ENCODE measurements at places on chromosomes 6 and 20.
A peak's percentile ranks its signal among the peaks of the same experiment; 100 is the strongest.

DNA sequence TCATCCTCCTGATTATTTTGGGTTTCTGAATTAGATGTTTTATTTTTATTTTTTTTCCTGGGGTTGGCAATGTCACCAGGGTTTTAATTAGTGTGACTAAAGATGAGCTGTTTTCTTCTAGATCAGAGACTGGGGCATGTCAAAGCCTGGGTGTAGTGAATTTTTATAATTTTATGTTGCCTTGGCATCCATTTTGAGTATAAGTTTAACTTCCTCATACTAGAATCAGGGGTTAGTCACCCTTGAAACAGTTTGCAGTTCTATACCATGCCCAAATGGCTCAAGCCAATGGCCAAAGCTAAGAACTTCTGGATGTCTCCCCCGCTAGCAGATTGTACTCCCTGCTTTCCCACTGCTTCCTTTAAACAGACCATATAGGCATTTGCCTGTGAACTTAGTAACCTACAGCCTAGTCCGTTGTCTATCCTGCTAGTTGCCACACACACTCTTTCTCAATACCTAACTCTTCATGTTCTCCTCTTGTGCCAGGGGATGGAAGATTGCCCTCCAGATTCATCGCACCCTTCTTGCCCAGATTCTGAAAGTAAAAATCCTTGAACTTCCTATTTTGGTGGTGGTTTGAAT, 54.5 kb downstream of the KIAA0408 start:
- DNase-seq: peak; percentile 14

DNA sequence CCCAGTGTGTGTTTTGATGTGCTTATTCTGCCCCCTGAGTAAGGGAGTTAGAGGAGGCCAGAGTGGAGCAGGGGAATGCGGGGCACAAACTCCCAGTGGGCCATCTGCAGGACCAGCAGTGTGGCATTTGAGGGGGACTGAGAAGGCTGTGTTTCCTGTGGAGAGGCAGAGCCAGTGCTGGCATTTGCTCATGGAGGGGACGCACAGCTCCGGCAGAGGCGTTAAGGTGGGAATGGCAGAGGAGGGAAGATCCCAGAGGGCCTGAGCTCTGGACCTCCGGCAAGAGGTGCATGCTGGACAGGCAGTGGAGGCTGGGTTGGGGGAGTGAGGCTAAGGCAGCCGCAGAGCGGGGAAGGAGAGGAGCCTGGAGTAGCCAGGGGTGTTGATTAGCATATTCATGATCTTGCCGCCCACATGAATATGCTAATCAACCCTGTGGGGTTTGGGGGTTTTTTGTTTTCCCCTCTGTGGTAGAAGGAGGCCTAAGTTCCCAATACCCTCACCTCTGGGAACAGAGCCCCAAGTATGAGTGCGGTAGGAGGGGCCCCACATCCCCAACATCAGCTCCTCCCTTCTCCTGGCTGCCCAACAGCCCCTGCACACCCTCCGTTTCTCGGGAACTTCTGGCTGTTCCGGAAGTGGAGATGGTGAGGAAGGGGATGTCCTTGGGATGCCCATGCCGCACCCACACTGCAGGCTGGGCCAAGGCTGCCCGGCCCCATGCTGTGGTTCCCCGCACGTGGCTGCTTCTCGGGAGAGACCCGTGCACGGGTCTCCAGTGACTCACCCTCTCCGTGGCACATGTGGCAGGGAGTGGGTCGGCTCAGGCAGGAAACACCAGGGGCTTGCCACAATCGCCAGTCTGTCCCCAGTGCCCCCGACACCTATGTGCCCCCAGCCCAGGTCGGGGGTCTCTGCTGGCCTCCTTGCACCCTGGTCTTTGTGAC, 33.8 kb downstream of the DLGAP4 start:
- DNase-seq: no peak

- no peak for DNase-seq
Measured at GRCh38 chr6:132465530-132466485, 47.1 kb downstream of the STX7 start.

DNA sequence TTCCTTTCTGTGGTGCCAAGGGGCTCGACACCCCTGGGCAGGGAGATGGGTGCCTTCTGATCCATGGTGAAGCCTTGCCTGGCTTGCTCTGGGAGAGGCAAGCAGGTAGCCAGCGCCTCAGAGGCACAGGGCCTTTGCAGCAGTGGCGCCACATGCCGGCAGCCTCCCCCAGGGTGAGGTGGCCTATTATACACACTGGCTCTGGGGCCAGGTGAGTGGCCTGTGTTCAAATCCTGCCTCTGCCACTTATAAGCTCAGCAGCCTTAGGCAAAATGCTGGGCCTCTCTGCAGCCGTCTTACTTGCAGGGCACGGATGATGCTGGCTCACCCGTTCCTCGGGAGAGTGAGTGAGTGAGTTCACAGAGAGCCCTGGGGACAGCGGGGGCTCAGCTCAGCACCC, 176.9 kb downstream of the TFAP2C start:
- DNase-seq: no peak

DNA sequence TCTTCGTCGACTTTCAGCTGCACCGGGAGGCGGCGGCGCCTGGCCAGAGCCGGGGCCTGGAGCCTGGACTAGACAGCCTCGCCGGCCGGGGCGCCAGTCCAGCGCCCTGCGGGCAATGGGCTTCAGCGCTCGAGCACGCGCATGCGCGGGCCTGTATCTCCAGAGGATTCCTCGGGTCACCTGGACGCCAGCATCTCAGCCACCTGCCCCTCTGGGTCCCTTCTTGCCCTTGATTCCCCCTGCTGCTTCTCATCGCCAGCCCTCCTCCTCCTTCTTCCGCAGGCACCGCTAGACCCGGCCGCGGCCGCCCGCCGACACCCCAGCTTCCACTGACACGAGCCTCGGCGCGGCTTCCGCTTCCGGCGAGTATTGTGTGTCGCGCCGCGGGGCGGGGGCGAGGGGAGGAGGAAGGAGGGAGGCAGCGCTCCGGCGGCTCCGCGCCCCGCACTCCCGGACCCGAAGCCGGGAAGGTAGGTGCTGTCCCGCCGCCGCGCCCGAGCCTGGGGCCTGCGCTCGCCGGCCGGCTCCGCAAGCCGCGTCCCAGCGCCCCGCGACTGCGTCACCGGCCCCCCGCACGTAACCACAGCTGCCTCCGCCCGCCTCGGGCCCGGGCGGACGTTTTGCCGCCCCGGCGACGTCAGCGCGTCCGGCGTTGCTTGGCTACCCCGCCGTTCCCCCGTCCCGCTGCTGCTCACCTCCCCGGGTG, at the start of gene TRIM39:
Gene TRIM39, plus strand, starts transcription at position 402 of the 706 bp plus-strand sequence. CDS start 2,391 bp downstream, outside the sequence.
- peak; percentile 61 for DNase-seq

- DNase-seq: no peak
Measured at GRCh38 chr20:32320305-32320704, 37.8 kb upstream of the ASXL1 start.

- no peak for DNase-seq
Measured at GRCh38 chr6:115634131-115634530, 426.6 kb downstream of the FRK start.

GRCh38 chr6:74357321-74357720, 661.3 kb downstream of the CD109 start:
- no peak for DNase-seq

GRCh38 chr6:8059129-8059528, 5.1 kb downstream of the BLOC1S5 start:
- DNase-seq: peak; percentile 25

- no peak for DNase-seq
Measured at GRCh38 chr6:130962966-130963365, 100.1 kb downstream of the EPB41L2 start.

GRCh38 chr6:19866985-19867627, 29.9 kb downstream of the ID4 start:
- DNase-seq: no peak

GRCh38 chr20:2398449-2398848, 17.7 kb downstream of the TGM6 start:
- no peak for DNase-seq

DNA sequence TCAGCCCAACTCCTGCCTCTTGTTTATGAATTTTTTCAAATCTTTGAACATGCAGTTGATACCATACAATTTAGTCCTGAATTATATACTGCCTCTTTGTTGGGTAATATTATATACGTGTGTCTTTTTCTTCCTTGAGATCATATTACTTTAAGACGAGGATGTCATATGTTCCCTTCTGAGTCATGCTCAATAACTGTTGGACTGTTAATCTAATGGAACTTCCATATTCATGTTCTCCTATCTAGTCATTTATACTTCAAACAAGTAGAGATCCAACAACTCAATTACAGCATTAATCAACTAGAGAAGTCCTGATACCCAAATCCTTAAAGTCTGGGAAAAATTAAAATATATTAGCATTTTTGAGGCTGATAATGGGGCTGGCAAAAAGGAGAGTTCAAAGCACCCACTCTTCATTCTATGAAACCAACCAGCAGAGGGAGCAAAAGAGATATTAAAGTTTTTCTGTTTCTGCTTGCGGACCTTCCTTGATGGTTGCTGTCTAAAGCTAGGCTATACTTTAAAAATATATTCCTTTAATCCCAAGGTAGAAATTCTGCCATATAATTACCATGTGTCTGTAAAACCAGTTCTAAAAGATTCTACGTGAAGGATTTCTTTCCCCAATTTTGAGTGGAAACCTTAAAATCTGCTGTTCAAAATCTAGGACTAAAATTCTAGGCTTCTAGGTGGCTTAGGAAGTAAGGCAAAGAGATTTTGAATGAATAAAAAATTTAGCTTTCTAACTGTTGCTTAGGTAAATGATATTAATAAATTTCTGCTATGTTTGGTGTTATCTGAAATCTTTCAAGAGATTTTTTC, 498.9 kb downstream of the BCKDHB start:
- peak; percentile 54 for DNase-seq

- DNase-seq: no peak
Measured at GRCh38 chr6:57195457-57195856, 23.3 kb downstream of the BAG2 start.

GRCh38 chr6:152050451-152051195, 243.1 kb downstream of the ESR1 start:
- DNase-seq: no peak

DNA sequence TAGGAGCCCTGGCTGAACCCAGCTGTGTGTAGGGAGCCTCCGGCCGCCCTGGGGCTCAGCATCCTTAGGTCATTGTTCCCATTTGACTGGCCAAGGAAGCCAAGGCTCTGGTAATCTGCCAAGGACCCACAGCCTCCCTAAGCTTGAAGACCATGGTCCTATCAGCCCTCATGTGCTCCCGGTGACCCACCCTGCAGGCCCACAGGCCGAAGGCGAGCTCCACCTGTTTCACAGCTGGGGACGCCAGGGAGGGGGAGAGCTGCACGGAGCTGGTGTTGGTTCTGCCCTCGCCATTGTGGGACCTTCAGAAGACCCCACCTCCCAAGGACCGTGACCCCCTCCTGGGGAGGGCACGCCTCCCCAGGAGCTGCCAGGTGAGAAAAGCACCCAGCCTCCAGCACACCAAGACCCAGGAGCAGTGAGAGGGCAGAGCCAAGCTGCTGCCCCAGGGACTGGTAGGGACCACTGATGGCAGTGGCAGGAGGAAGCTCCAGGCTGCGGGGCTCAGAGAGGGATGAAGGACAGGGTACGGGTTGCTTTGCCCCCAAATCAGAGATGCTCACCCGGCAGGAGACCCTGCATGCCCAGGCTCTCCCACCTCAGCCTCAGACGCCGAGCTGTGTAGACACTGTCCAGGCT, 30.7 kb upstream of the MRGBP start:
- DNase-seq: no peak

- DNase-seq: no peak
Measured at GRCh38 chr20:12077875-12078274, 160.2 kb downstream of the BTBD3 start.

DNA sequence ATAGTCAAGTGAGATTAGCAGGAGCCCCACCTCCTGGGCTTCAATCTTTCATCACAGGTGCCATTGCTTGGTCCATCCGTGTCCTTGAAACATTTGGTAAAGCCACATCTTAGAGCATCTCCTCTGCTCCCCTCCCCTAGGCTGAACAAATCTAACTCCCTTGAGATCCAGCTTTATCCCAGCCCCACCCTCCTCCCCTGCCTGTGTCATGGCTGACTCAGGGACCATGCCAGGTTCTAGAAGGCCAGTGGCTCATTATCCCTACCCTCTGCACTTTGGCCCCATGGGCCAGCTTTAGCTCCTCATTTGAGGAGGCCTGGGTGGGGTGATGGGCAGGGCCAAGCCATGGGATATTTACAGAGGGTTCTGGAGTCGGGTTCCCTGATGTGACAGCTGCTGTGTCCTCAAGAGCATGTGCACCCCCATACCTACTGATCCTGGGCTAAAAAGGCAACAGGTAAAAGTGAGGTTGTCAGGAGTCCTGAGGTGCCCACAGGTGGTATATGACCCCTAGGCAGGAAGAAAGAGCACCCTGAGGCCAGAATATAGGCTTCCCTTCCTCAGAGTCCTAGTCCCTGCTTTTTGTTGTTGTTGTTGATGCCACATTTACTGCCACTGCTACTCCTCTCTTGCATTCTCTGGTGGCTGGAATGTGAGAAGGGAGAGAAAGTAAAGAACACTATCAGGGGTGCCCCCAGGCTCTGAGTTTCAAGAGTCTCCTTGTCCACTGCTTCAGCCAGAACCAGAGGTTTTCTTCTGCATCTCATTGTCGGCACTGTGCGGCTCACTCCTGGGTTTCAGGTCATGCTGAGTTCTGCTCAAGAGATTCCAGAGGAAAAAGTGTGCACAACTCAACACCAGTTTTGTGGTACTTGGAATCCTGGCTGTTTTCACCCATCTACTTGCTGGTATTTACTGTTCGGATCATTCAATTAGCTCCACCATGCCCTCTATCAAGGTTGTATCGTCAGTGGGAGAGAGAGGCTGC, 228.4 kb downstream of the LRFN2 start:
- DNase-seq: no peak
